ENCODE measurements at places on chromosomes 16 and 17.

GRCh38 chr17:44211281-44212265, 7.9 kb downstream of the UBTF start:
- DNase-seq = no peak

- no peak for DNase-seq
Observed at GRCh38 chr17:7803981-7804380, 30.0 kb upstream of the KDM6B start.

DNA sequence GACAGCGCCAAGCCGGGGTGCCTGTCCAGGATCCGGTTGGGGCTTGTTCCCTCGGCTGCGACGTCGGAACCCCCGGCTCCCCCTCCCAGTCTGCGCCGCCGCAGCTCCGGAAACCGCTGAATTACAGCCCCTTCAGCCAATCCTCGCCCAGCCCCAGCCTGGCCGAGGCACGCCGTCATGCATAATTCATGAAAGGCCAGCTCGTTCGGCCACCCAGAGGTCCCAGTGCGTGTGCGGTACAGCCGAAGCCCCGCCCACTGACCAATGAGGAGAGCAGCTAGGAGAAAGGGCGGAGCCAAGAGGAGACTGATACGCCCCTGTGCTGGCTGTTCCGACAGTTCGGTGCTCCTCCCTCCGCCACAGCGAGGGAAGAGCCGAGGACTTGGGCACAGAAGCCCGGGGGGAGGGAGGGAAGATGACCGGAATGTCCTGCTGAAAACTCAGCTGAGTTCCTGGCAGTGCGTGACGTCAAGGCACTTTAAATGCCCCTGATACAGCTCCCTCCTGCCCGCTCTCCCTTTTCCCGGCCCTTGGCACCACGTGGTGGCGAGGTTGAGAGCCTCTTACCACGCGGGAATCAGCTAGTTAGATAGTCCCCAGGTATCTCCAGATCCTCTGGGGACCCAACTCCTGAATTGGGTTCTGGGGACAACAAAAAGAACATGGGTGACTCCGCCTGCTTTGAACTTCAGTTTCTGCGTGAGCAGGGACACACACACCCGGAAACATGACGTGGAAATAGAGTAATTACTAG, at the start of gene STAT3:
Gene STAT3 (minus strand): TSS at position 62 of the 754 bp plus-strand sequence. CDS start 39,926 bp downstream, outside the sequence.
- DNase-seq = peak; percentile 100

- no peak for DNase-seq
Observed at GRCh38 chr16:64238571-64238970, 883.3 kb downstream of the CDH11 start.

DNA sequence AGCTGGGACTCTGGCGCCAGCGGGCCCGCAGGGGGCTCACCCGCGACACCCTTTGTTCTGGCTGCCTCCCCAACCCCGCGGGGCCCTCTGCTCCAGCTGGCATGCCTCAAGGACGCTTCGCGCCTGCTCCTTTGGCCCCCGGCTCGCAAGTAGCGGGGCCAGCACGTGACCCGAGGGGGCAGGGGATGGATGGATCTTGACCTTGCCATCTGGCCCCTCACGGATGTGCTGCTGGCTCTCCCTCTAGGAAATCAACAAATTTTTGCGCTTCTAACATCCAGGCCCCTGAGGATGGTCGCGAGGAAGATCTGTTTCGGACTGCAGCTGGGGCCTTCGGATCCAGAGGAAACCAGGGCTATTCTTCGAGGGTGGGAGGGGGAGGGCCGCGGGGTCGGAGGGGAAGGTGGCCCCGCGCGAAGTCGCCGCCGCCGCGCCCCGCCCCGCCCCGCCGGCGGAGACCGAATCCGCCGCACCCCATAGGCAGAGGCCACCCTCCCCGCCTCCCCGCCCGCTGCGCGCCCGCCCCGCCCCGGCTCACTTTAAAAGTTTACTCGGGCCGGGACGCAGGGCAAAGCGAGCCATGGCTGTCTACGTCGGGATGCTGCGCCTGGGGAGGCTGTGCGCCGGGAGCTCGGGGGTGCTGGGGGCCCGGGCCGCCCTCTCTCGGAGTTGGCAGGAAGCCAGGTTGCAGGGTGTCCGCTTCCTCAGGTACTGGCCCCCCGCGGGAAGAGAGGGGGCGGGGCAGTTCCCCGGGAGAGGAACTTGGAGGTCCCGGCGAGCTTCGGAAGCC, at the start of gene ACSF2:
Gene ACSF2 (plus strand): TSS at position 537 of the 790 bp plus-strand sequence. CDS start 44 bp downstream, at position 581.
- no peak for DNase-seq

- no peak for DNase-seq
Observed at GRCh38 chr17:35238821-35239220, 4.1 kb upstream of the SLFN5 start.

GRCh38 chr17:29331708-29332085, 37.7 kb upstream of the NUFIP2 start:
- DNase-seq = no peak

- DNase-seq = no peak
Observed at GRCh38 chr16:84750575-84750974, 50.8 kb downstream of the USP10 start.

- DNase-seq = no peak
Observed at GRCh38 chr17:77677630-77678029, 280.9 kb upstream of the TNRC6C start.

DNA sequence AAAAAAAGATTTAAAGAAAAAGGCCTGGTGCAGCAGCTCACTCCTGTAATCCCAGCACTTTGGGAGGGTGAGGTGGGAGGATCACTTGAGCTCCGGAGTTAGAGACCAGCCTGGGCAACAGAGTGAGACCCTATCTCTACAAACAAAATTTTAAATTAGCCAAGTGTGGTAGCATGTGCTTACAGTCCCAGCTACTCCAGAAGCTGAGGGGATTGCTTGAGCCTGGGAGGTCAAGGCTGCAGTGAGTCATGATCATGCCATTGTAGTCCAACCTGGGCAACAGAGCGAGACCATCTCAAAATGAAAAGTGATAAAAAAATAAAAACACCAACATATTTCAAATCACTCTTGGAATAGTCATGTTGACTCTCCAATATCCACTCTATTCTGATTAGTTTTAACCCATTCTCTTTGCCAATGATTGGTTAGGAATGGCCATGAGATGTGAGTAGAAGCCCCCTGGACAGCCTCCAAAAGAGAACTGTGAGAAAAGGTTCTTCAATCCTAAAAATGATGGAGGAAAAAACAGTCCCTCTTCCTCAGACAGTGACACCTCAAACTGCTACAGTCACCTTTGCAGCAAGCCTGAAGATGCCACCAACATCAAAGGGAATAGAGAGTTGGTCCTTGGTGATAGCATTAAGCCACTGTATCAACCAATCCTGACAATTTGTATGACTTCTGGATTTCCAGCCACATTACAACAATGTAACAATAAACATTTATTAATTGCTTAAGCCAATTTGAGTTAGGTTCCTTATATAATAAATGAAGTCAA, 2.9 kb upstream of the KANSL1 start:
- no peak for DNase-seq

DNA sequence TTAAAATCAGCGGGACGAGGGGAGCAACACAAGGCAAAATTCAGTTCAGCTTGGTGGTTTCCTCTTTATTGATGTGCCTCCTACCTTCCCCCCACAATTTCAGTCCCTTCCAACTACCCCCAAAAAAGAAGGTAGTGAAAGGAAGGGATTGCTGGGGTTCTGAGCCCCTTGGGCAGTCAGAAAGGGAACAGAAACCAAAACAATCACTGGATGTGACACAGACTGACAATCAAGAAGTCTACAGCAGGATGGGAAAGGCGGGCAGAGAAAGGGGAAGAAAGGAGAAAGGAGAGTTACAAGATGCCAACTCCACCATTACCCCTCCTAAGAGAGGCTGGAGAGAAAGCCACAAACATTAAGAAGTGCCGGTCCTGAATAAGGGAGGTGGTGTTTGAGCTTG, 1.1 kb upstream of the PHF23 start:
- DNase-seq = no peak

GRCh38 chr16:19432429-19432828, 14.7 kb downstream of the TMC5 start:
- DNase-seq = no peak

DNA sequence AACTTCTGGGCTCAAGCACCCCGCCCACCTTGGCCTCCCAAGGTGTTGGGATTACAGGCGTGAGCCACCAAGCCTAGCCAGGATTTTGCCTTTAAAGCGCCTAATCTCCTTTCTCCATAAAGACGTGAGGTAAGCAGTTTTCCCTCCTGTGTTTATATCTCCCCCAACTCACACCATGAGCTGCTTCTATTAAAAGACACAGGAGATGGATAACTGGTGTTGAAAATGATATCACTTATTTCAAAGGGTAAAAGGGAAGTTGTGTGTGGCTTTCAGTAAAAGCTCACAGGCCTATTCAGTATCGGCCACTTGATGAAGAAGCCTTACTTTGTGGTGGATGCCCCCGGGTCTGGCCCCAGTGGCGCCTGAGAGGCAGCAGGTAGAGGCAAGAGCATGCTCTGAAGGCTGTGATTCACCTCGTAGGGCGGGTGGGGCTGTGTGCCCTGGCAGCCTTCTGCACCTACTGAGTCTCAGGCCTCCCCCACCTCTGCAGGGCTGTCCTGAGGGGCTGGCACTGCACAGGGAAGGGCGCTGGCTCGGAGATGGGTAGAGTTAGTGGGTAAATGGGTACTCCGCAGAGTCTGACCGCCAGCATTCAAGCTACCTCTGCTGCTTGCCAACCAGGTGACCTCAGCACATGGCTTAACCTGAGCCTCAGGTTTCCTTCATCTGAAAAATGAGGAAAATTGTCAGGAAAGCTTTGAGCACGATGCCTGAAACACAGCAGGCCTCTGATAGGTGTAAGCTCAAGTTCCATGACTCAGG, 146.8 kb downstream of the CLEC16A start:
- DNase-seq = no peak

GRCh38 chr17:57750109-57750871, 5.2 kb upstream of the CCDC182 start:
- DNase-seq = no peak

GRCh38 chr17:72561266-72561665, 440.4 kb downstream of the SOX9 start:
- no peak for DNase-seq

GRCh38 chr16:66926961-66927436, 1.7 kb upstream of the RRAD start:
- no peak for DNase-seq

- DNase-seq = peak; percentile 48
Observed at GRCh38 chr17:79393358-79394052, 217.3 kb downstream of the RBFOX3 start.

- DNase-seq = no peak
Observed at GRCh38 chr16:85369741-85370528, 243.2 kb upstream of the GSE1 start.

DNA sequence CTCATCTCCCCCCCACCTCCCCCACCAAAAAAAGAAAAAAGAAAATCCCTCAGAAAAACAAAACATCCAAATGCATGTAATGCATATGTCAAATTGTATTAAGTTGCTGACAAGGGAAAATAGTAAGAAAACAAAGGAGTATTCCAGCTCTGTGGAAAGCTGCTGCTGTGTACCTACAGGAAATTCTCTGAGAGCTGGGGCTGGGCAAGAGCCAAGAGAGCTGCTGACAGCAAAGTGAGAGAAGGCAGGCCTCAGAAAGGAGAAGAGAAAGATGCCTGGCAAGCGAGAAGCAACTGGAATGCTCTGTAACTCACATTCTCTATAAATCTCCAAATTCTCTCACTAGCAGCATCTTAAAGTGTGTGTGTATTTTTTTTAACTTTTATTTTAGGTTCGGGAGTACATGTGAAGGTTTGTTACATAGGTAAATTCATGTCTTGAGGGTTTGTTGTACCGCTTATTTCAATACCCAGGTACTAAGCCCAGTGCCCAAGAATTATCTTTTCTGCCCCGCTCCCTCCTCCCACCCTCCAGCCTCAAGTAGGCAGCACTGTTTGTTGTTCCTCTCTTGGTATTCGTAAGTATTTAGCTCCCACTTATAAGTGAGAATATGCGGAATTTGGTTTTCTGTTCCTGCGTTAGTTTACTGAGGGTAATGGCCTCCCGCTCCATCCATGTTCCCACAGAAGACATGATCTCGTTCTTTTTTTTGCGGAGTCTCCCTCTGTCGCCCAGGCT, 24.4 kb downstream of the CNTROB start:
- peak; percentile 1 for DNase-seq

DNA sequence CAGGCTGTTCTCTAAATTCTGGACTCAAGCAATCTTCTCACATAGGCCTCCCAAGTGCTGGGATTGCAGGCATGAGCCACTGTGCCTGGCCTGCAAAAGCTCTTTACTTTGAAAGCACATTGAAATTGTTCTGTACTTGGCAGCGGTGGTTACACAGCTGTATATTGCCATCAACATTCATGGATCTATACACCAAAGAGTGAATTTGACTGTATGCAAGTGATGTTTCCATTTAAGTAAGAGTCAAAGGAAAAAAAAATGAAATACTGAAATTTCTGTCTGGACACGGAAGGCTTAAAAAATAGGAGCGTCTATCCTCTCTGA, 450.6 kb upstream of the PSMD7 start:
- no peak for DNase-seq

- DNase-seq = no peak
Observed at GRCh38 chr17:79528592-79529125, 82.2 kb downstream of the RBFOX3 start.

DNA sequence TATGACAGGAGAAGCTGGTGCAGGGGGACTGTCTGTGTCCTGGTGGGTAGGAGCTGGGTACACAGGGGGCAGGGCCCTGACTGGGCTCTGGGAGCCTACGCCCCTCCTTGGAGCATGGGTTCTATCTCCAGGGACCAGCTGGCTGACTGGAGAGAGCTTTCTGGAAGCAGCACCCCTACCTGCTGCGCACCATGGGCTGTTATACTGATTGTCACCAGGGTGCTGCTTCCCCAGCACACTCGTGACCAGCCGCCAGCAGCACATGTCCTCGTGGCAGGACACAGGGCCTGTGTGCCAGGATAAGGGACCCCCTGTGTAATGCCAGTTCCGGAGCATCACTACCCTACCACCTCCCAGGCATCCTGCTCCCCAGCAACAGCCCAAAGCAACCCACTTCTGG, 106.0 kb downstream of the AMFR start:
- DNase-seq = no peak

DNA sequence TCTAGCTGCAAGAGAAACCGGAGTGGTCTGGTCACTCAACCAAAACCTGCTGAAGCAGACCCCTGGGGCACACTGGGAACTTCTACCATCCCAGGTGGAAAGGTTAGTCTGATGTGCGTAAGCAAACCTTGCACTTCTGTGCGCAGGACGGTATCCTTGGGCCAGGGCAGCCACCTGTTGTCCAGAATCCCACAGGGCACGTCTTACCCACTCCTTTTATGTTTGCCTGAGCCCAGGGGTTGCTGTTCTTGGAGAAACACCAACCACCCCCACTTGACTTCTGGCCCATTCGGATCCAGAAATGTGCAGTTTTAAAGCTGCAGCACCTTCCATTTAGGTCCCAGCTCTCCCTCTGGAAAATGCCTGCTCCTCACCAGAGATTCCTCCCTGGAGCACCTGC, 18.7 kb downstream of the TBC1D24 start:
- DNase-seq = no peak

DNA sequence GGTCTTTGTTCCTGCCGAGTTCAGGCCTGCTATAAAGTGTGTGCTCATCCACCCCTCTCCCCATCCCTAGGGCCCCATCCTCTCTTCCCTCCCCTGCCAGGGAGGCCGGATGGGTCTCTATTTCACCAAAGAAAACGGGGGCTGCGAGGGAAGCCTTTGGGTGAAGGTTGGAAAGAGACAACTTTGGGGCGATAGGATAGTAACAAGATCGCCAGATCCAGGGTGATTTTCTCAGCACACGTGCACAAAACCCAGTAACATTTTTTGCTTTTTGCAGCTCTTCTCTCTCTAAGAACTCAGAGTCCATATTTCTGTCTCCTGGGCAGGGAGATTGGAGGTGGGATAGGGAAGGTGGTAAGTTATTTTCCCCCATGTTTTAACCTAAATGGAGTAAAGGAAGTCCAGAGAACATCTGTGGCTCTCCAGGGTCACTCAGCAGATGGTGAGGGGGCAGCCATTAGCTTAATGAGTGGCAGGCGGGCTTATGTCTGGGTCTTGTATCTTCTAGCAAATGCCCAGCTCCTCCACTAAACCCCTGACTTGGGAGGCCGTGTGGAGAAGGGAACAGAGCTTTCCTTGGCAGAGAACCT, 6.9 kb downstream of the CCR7 start:
- DNase-seq = no peak

All from left renal cortex interstitium (tissue), 4 donors.